Thymus (tissue), 14 donors: ENCODE measurements at places on chromosomes 1 and 21. TPM values are rescaled to one million over a fixed set of nuclear protein-coding genes. Genes with fewer than 3 reads are reported as not detected.

- H3K27me3 ChIP-seq: peaks cover 10% of the 10 kb centered on the region
- no peak overlapping the region for H3K4me3 ChIP-seq
- no peaks in the 10 kb centered on the region for H3K36me3 ChIP-seq
- no peak overlapping the region for H3K27ac ChIP-seq
Measured at GRCh38 chr1:226429858-226430715, 22.2 kb upstream of the PARP1 start.

DNA sequence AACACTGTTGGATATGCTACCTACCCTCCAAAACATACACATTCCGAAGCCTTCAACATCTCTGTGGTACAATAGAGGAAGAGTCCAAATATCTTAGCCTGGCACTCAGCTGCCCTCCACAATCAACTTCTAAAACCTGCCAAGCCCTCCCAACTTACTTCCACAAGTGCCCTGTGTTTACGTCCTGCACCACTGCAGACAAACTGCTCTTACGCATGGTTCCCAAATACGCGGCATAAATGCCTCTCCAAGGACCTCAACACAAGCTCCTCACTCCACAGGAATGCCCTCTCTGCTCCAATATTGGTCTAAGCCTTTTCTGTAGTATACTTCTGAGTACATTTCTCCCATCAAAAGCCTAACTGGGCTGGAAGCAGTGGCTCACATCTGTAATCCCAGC is 6.8 kb downstream of the AK2 start:
- H3K36me3 ChIP-seq: peaks cover 23% of the 10 kb centered on the region
- H3K27ac ChIP-seq: no peak overlapping the region
- peaks cover 1% of the 10 kb centered on the region for H3K4me1 ChIP-seq
- H3K27me3 ChIP-seq: no peaks in the 10 kb centered on the region
- DNase-seq: no peak
- H3K4me3 ChIP-seq: no peak overlapping the region

DNA sequence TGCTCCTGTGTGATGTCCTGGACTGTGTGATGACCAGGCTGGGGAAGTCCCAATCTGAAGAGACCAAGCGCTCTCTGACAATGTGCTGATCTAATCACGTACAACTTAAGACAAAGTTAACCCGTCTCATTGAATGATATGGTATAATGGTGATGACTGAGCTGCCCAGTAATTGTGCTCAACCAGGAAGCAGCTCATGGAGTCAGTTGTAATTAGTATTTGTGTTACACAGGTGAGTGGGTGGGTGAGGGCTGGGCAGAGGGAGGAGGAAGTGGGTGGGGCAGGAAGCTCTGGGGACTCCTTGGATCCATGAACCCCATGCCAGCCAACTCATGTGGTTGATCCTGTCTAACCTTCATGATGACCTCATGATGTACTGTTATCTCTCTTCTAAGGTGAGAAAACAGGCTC is 8.7 kb upstream of the ECE1 start:
- H3K27ac ChIP-seq: no peak overlapping the region
- H3K36me3 ChIP-seq: no peaks in the 10 kb centered on the region
- no peak for DNase-seq
- no peak overlapping the region for H3K4me3 ChIP-seq
- peaks cover 16% of the 10 kb centered on the region for H3K4me1 ChIP-seq
- no peaks in the 10 kb centered on the region for H3K27me3 ChIP-seq

- H3K27me3 ChIP-seq: peaks cover 17% of the 10 kb centered on the region
- DNase-seq: no peak
- no peak overlapping the region for H3K27ac ChIP-seq
- H3K4me3 ChIP-seq: no peak overlapping the region
Measured at GRCh38 chr1:119635811-119636390, 12.2 kb downstream of the ZNF697 start.

DNA sequence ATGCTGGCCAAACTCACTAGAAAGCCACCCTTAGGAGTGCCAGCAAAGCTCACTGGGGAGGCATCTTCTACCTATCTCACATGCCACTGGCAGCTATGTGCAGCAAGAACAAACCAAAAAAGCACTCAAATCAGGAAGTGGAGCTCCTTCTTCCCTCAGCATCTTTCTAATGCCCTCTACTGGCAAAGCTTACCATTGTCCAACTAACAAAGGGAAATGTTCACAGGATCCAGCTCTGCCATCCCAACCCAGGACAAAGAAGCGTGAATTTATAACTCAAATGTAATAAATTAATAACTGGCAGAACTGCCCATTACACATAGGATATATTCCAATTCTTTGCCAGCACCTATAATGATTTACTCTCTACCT is 38.9 kb downstream of the LEPR start:
- no peaks in the 10 kb centered on the region for H3K36me3 ChIP-seq
- no peak for DNase-seq
- H3K27ac ChIP-seq: no peak overlapping the region
- no peaks in the 10 kb centered on the region for H3K4me1 ChIP-seq

SYF2 gene
- total RNA-seq: 86.6 TPM
